Occipital lobe (tissue), 3 donors: ENCODE measurements at places on chromosomes 1 and 21.

GRCh38 chr1:75996196-75996595, 64.0 kb upstream of the ASB17 start:
- no peak for DNase-seq

- no peak for DNase-seq
Measured at GRCh38 chr1:180165096-180165495, 10.4 kb downstream of the QSOX1 start.

DNA sequence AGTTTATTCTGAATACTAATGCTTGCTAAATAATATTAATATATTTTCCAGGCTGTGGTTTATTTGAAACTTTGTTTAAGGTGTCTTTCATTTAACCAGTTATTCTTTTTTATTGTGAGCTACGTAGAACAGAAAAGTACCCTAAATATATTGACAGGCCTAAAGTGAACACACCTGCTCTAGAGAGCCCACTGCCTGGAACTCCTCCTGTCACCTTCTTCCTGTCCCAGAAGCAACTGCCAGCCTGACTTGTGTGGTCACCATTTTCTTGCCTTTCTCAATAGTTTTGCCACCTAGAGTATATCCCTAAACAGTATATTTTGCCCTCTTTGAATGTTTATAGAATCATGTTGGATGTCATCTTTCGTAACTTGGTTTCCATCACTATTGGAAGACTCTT, 48.5 kb downstream of the SCCPDH start:
- DNase-seq, result no peak

DNA sequence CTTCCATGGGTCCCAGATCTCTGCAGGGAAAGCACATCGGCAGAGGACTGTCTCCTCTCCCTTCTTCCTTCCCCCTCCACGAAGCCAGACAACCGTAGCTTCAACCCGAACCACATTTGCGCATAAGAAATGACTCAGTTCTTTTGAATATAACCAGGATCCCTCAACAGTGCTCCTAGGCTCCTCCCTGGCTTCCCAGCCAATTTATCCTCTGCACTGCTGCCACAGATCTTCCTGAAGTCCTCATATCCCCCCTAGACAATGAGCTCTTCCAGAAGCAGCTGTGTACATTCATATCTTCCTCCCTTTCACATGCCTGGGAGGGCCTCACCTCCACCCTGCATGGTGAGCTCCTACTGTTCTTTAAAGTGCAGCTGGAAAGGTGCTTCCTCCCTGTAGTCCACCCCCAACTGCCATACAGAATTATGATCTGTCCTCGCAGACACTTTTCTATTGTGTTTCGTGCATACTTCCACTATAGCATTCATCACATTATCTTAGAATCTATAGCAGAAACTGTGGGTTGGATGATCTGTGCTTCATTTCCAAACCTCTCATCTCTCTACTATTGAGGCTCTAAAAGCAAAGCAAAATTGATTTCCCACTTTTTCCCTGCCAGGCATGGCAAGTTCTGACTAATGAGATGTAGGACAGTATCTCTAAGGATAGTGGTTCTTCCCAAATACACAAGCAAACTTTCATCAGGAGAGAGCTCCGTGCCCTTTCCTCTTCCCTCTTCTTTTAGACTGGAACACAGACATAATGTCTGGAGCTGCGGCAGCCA, 179.3 kb upstream of the HMGB4 start:
- DNase-seq, result no peak

DNA sequence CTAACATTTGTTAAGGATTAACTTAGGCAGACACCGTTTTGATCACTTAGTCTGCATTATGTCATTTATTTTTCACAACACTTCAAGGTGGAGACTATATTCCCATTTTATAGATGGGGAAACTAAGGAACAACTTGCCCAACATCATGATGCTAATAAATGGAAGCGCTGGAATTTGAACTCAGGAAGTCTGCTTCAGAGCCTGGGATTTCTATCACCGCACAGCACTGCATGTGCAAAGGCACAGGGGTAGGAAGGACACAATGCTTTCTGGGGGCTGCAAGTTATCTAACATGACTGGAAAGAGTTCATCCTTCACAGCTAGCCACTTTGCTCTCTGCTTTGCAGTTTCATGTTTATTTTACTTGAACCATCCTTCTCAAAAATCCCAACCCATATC, 100.5 kb downstream of the UBR4 start:
- DNase-seq, result no peak

DNA sequence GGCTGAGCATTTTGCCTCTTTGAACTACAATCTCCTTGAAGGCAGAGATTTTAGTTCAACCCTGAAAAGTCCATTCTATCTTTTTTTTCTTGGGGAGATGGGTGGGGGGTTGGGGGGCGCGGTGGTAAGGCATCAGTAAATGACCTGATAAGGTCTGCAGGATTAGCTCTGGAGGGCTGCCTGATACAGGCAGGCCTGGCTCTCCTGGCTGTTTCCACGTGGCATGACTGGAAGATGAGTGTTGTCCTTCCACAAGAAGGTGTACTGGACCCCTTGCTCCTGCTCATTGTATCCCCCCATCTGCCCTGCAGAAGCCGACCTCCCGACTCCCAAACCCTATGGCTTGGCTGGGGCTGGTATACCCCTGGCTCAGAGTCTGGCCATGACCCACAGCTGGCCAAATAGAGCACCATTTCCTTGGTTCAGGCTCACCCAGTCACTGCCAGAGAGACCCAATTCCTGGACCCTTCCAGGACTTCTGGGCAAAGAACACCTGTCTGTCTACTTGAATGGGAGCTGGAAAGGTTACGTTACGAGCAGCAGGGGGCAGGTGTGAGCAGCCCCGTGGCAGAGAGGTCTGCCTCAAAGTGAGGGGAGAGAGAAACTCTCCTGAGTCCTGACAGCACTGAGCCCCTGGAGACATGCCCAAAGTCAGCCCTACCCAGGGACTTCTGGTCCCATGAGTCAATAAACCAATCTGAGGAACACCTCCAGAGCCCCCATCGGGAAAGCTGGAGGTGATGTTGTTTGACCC, 17.0 kb downstream of the DHRS3 start:
- no peak for DNase-seq

GRCh38 chr1:206713910-206714312, 29.2 kb downstream of the MAPKAPK2 start:
- DNase-seq, result no peak

DNA sequence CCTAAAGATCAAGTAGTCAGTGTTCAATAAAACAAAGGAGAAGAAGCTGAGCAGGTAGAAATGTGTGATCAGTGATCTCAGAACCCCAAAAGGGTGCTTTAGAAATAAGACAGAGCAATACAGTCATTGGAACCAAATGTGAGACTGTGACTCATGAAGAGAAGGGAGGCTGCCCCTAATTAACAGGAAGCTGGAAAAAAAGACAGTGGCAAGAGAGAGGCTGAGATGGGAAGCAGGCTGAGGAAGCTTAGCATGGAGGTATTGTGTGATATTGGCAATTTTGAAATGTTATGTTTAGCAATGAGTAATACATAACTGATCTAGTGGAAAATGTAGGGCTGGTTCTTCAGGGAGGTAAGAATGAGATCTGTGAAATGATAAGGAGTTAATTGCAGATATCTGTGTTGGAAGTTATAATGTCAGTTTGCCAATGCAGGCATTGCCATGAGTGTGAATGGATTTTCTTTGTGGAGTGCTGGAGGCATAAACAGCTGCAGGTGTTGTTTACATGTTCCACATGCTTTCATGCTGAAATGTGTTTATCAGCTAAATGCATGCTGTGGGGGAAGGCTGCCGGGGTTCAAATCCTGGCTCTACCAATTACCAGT, 90.6 kb upstream of the CACNA1E start:
- no peak for DNase-seq

DNA sequence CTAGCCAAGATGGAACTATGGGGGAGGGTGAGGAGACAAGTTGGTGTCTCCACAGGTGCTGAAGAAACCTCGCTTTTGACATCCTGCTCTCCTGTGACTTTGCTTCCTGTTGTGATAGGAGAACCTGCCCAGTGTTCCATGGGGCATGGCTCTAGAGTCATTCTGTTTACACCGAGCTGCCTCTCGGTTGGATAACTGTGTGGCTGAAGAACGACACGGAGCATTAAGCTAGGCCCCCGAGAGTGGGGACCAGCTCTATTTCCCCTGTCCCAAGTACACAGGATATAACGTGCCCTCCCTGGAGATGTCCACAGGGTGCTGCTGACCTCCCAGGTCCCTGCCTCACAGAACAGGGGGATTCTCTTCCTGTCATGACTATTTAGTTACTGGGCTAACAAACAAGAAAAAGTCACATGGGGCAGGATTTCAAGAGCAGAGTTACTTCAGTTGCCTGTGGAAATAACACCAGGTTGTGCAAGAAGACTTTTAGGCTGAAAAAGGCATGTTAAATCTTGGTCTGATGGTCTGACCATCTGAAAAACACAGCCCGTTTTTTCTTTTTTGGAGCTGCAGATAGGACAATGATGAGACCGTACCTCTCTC, 29.4 kb upstream of the PPP2R5A start:
- DNase-seq, result no peak

GRCh38 chr1:187961895-187962294, 1133.1 kb downstream of the PLA2G4A start:
- no peak for DNase-seq

DNA sequence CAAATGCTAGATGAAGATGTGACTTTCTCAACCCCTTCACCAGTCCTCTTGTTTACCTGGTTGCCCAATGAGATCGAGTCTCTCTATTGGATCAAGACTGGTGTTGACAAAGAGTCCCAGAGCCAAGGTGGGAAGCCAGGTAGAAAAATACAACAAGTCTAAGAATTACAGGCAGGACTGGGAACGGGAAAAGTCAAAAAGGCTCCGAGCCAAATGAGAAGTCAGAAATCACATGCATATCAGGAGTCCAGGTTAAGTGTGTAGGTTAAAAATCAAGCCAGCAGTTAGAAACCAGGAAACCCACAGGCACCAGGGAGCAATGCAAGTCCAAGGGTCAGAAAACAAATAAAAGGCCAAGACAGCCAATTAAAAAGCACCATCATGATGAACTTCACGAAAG, 27.4 kb upstream of the DUSP23 start:
- no peak for DNase-seq

GRCh38 chr1:196897158-196897828, 9.4 kb downstream of the CFHR4 start:
- DNase-seq, result no peak

GRCh38 chr1:207868251-207868773, 42.6 kb downstream of the CD34 start:
- DNase-seq, result no peak

DNA sequence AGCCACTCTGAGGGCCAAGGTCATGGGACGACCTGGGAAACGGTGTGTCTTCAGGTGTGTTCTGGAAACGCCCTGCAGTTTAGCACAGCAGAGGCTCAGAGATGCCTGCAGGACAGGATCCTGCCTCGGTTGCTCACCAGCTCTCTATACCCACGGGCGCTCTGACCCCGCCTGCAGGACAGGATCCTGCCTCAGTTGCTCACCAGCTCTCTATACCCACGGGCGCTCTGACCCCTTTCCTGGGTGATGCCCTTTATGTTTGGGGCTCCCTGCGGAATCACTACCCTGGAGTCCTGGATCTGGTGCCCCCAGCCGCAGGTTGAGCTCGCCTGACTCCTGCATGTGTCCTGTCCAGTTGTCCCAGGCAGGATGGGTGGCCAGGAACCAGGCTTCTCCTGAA, 32.5 kb downstream of the TFF3 start:
- no peak for DNase-seq

GRCh38 chr1:58412071-58412580, 134.4 kb downstream of the OMA1 start:
- DNase-seq, result peak; percentile 25

DNA sequence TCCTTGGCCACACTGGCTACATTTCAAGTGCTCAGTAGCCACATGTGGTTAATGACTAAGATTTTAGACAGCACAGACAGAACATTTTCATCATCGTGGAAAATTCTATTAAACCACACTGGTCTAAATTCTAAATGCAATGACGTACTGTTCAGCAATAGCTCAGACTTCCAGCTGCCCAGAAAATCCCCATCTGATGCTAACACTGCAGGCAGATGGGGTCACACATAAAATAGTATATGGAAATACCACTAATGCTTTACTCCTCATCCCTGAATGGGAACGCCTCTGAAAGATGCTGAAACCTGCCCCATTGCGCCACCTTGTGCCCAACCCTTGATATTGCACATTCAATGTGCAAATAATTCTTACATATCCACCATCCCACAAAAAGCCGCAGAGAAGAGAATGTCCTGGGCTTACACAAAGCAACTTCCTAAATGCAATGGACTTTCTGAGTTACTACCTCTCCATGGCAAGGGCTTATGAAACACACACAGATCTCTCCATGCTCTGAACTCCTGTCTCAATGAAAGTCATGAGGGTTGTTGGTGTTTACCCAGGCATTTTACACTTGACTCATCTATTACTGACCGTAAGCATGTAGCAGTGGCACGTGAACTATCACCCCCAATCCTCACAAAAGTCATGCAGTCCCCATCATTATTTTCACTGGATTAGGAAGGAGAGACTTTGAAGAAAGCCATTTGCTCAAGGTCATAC, 20.3 kb upstream of the SLC5A9 start:
- DNase-seq, result peak; percentile 27

DNA sequence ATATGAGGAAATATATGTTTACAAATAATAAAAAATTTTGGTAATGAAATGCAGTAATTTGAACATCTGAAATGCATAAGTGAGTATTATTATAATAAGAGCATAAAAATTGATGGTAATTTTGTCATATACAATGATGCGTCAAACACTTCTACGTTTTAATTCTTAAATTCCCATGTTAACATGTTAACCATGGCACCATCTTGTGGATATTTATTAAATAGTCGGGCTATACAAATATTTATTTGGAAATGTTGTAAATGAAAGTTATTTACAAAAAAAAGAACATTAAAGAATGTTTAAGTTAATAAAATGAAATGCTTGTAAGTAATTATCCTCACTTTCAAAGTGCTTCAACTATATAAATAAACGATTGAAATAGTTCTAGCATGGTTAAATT, 57.2 kb upstream of the C1orf185 start:
- no peak for DNase-seq

- no peak for DNase-seq
Measured at GRCh38 chr1:66288048-66288447, 245.9 kb upstream of the SGIP1 start.

DNA sequence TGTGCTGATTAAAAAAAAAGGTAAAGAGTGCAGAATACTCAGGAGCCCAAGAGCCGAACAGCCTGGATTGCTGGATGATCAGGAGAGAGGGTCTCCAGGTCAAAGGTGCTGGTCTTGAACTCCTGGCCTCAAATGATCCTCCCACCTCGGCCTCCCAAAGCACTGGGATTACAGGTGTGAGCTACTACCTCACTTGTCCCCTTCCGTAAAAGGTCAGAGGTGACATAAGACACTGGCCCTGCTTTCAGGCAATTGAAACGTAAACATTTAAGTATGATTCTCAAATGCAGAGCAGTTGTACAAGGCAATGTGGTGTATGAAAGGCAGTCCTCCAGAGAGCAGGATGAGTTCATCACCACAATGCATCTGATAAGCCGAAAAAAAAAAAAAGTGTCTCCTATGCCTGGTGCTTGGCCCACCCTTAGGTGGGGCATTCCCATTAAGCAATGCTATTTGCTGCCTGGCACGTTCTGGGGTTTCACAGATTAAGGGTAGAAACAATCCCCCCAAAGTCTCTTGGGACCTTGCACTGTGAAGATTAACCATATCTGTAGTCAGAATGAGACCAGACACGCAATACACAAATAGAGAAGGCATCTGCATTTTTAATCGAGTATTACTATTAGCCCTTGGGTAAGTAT, 47.7 kb downstream of the PARP1 start:
- DNase-seq, result no peak
